ENCODE measurements at places on chromosomes 1 and 21.

- no peak for DNase-seq
Measured at GRCh38 chr1:44810101-44810761, 1.9 kb downstream of the BTBD19 start.

DNA sequence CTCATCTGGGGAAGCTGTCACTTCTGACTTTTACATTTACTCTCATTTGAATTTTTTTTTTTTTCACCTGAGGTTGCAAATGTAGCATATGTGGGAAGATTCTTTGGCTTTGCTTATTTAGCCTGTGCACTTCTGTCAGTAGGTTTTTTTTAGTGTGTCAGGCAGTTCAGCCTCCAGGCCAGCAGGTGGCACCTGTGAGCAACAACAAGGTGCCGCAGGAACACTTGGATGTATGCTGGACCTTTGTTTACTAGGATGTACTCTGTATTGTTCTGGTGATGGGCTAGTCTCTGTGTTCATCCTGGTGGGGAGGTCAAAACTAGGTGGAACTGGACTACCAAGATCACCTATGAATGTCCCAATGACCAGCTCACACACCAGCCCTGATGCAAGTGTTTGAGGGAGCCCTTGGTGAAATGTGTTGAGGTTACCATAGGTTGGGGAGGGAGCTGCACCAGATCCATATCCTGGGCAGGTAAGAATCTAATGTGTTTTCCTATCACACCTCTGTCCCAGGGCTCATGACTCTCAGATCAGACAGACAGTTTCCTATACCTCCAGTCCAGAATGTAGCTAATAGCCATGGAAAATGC, 618.2 kb downstream of the BRINP3 start:
- DNase-seq: no peak

DNA sequence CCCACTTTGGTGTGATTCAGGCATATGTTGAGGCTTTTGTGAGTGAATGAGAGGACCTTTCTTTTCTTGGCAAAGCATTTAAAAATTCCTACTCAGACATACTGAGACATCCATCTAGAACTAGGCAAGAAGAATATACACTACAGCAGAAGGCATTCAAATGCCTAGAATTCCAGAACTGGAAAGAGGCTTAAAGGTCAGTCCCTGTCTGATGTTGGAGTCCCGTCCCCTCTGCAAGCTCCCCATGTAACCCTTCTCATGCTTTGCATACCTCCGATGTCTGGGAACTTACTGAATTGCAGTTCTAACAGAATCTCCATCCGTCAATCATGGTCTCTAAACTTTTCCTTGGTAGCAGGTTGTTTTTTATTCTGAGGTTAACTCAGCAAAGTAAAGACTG, 152.9 kb downstream of the ATP6V1G3 start:
- DNase-seq: no peak

GRCh38 chr1:175877939-175878737, 134.7 kb upstream of the TNR start:
- no peak for DNase-seq

DNA sequence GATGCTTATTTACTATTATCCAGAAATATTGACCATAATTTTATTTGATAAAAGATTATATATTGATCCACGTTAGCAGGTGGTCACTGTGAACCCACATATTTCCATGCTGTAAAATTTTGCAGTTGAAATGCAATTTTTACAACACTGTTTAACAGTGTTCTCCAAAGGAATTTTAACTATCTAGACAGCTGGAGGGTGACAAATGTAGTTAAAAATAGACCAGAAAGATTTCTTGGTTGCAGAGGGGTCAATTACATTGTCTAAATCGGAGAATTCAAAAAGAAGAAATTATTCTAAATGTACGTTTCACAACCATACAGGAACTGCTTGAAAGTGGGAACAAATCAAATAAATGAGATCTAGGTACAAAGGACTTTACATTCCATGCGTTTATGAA, 625.2 kb upstream of the NCAM2 start:
- DNase-seq: no peak

DNA sequence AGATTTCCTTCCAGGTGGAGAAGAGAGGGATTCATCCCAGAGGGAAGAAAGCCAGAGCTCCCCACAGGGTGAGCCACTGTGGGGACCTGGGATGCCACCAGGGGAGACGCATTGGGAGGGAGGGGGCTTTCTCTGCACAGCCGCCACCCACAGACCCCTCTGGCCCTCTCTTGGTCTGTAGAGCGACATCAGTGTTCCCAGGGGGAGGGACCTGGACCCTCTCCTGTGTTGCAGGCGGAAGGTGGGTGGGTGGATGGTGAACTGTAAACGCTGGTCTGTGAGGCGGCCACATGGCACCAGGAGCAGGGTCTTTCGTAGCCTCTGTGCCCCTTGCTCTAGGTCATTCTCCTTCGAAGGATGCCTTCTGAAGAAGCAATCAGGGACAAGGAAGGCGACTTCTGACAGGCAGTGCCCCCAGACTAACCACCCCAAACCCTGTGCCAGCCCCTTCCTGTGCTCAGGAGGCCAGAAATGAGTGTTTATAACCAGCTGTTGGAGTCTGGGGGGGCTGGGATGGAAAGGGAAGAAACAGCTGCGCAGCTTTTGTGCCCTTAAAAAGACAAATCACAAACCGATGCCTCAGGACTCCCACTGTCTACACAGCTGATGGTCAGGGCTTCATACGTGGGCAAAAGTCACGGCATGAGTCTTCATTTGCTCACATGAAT, 121.4 kb upstream of the ZBTB40 start:
- DNase-seq: no peak

DNA sequence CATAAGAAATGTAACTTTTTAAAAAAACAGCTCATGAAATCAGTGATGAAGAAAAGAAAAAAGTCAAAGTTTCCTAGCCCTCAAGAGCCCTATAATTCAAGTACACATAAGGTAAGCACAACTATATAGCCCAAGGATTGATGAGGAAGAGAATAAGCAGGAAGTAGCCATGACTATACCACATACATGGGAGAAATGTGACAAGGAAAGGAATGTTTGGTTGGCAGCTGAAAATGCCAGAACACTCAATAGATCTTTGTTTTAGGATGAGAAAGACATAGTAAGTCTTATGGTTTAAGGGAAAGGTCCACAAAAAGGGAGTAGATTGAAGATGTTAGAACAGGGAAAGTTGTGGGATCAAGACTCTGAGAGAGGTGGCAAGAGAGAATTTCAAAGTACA, 5.7 kb downstream of the DOCK7 start:
- no peak for DNase-seq

- DNase-seq: no peak
Measured at GRCh38 chr1:183871601-183872000, 66.7 kb downstream of the RGL1 start.

- no peak for DNase-seq
Measured at GRCh38 chr1:53359225-53359933, 31.5 kb upstream of the LRP8 start.

DNA sequence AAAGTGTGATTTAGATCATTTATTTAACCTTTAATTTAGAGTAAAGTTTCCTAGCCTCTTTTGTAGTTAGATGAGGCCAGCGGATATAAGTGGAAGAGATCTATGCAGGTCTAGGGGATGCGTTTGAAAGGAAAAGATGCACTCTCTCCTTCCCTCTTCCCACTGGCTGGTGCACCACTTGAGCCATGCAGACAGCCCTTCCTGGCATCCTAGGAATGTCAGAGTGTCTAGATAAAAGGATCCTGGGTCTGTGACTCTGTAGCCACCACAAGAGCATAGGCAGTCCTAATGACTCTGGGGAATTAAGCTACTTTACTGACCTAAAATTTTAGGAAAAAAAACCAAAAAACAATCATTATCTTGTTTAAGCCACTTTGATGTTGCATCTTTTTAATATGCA, 16.0 kb upstream of the STUM start:
- no peak for DNase-seq

DNA sequence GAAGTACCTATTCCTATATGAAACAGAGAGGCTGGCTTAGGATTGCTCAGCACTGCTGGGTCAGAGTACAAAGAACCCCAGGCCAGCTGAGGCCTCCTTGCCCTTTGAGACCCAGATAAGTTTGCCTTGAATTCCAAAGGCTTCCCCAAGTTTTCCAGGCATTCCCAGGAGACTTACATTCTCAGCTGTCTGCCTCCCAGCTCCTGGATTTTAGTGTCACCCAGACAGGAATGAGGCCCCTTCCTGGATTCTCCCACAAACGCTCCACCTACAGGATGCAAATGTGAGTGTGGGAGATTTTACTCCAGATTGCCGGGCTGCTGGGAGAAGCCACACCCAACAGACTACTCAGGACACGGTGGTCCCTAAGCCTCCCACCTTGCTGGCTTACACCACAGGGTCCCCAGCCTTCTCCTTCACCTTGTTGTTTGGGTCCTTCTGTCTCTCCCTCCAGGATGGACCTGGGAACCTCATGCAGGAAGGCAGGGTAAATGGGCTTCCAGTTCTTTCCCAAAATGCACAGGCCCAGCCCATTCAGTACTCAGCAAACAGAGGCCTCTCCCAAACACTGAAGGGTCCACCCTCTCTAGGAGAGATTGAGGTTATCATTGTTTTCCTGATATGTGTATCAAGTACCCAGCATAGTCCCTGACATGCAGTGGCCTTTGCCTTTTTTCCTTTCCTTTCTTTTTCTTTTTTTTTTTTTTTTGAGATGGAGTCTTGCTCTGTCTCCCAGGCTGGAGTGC, 10.6 kb downstream of the RHBG start:
- no peak for DNase-seq

- DNase-seq: no peak
Measured at GRCh38 chr1:201880928-201881571, 7.6 kb upstream of the SHISA4 start.

GRCh38 chr1:8013800-8014199, 12.3 kb downstream of the ERRFI1 start:
- DNase-seq: no peak

- DNase-seq: no peak
Measured at GRCh38 chr1:165734906-165735305, 33.8 kb downstream of the TMCO1 start.

- DNase-seq: no peak
Measured at GRCh38 chr1:219324629-219325367, 151.1 kb downstream of the LYPLAL1 start.

GRCh38 chr1:212699104-212699624, 476 bp downstream of the BATF3 start:
- peak; percentile 21 for DNase-seq

DNA sequence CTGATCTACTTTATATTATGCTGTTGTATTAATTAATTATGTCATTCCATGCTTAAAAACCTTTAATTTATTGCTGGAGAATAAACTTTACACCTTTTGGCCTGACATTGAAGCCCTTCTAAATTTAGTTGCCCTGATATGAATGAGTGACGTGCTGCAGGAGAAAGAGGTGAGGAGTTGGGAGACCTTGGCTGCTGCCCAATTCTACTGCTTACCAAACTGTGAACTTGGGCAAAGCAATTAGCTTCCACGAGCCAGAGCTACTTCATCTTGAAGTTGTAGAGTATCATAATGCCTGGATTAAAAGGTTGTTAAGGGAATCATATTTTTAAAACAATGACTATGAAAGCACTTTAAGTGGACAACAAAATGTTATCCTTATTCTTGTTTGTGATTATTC, 126.8 kb upstream of the DEPDC1 start:
- no peak for DNase-seq

DNA sequence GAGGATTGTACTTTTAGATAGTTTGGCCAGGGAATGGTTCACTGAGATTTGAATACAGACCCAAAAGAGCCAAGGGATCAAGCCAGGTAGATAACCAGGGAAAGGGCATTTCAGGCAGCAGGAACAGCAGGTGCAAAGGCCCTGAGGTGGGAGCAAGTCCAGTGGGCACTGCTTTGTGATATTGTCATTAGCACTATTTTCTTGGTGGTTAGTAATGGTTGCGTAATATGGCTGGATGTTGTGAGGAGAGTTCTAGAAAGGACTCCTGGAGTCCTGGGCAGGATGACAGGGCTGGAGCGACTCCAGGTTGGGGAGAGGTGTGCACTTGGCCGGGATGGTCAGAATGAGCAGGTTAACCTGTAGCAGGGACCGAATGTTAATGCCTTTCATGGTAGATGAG, 4.4 kb downstream of the AZIN2 start:
- no peak for DNase-seq

DNA sequence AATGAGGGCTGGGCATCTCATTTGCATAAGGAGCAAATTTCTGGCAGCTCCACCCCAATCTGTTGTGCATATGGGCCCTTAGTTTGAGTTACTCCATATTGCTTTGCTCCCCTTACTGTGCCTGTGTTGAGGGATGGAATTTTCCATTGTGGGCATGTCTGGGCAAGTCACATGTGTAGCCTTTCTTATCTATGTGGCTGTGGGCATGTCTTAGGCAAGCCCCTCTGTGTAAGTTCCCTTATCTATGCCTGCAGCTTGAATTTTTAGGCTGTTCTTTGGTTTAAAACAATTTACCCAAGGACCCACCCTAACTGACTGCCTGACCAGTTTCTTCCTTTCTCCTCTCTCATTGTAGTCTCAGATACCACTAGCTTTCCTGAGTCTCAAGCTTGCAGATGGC, 405.7 kb upstream of the NCAM2 start:
- no peak for DNase-seq

DNA sequence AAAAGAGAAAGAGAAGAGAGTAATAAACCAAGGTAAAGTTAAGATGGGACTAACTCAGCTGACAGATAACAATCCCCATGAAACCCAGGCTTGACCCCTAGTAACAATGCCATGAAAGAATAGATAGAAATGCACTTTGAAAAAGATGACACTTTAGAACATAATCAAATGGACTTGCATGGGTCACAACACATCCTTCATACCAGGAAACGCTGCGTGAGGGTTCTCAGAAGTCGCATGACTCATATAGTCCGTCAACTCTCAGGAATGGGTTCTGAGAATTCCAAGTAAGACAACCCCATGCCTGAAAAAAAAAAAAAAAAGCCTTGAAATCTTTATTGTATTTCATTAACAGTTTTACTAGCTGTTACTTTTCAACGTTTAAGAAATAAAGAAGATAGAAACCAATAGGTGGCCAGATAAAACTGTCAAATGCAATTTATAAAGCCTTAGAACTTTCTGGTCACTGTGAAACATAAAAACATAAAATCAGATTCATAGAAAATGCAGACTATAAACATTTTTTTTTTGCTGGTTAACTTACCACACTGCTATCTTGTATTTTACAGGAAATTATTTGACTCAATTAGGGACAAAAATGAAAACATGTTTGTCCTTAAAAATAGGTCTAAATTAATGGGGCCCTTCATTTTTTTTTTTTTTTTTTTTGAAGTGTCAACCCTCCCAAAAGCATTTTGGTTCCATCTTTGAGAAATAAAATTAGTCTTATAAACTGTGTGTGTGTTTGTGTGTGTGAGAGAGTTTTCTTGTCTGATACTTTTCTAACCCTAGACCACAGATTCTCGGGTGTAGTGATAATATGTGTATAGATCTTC, 202.1 kb downstream of the NCAM2 start:
- no peak for DNase-seq

GRCh38 chr1:233673947-233674431, 60.1 kb downstream of the KCNK1 start:
- no peak for DNase-seq

DNA sequence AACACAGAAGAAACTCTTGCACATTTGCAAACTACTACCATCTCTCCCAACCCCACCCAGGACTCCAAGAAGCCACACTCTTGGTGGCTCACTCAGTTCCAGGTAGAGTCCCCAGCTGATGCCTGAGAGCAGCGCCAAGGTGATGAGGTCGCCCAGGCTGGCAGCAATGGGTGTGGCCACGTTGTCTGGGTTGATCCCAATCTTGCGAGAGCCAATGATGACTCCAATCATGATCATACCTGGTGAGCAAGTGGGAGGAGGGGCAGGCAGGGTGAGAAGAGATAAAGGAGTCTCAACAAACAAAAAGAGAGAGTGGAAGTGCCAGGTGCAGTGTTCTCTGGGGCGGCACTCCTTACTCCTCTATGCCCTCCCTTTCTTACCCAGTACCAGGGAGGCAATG, 14.4 kb downstream of the SLC41A1 start:
- DNase-seq: no peak
